ENCODE measurements at places on chromosomes 11 and 22.

GRCh38 chr11:24356501-24356900, 140.4 kb upstream of the LUZP2 start:
- no peak for DNase-seq

DNA sequence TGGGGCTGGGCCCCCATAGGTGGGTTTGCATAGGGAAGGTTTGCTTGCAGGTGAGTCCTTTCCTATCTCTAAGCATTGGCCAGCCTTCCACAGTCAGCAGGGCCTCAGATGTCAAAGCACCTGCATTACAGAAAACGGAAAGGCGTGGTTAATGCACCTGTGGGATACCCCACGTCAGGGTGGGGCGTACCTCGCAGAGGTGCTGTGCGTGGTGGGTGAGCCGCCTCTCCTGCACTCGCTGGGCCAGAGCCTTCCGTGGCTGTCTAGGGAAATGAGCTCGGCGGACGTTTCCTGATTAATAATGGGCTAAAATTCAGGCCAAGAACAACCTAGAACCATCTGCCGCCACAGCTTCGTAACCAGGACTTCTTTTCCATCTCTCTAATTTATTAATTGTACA, 32.3 kb downstream of the ST14 start:
- no peak for DNase-seq

DNA sequence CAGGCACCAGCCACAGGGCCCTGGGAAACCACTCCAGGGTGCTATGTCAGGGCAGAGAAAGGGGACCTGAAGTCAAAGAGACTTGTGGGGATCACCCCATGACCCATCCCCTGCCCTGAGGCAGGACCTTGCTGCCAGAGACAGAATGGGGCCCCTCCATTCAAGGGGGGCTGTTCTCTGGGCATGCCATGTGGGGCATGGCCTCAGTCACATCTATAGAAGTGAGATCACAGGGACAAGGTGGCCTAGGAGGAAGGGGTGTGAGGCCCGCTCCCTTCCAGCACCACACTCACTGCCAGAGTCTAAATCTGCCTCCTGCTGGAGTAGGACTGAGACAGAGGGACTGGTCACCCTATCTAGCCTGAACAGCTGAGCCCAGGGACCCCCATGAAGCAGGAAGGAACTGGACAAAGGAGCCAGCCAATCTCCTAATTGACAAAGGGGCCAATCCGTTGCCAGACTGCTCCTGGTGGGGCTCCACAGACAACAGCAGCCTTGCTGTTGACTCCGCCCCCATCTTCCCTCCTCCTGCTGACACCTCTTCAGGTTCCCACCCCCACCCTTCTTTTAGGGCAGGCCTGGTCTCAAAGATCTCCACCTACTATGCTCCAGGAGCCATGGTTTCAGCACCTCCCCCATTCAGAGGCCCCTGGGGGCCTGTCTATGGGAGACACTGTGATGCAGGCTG, 26.0 kb downstream of the NEAT1 start:
- DNase-seq, result no peak

DNA sequence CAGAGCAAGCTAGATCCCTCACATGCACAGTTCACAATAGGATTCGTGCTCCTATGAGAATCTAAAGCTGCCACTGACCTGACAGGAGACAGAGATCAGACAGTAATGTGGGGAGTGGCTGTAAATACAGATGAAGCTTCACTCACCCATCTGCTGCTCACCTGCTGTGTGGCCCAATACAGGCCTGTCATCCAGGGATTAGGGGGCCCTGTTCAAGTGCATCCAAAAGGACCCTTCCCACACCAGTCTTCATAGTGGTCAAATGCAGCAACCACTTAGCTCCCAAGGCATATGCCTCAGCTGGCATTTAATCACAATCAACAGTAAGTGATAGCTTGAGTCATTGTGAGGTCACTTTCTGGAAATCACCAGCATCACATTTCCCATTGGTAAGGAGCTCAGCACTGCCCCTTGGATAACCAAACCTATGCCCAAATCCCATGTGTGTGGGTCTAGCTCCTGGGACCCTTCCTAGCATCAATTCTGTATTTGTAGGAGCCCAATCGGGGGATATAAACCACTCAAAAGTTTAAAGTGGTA, 65.6 kb downstream of the OR4C45 start:
- DNase-seq, result no peak

DNA sequence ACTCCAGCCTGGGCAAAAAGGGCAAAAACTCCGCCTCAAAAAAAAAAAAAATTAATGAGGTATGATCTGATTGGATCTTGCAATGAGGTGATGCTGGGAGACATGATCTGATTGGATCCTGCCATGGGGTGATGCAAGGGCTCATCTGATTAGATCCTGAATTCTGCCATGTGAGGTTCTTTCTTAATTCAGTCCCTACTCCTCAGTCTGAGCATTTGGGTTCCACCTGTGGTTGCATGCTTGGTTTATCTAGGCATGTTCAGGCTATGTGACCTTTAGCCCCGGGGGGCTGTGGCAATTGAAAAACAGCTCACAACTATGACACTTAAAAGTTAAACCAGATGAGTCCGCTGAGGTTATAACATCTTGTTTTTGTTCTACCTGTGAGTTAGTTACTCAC, 4.8 kb upstream of the TRIM6 start:
- no peak for DNase-seq

- DNase-seq, result no peak
Observed at GRCh38 chr11:127939000-127939399, 648.4 kb downstream of the ETS1 start.

GRCh38 chr11:27699926-27700350, 317 bp downstream of the BDNF start:
- no peak for DNase-seq

- peak; percentile 3 for DNase-seq
Observed at GRCh38 chr22:46074771-46075551, 75.4 kb upstream of the PPARA start.

- DNase-seq, result no peak
Observed at GRCh38 chr11:2954263-2954662, 25.0 kb upstream of the PHLDA2 start.

GRCh38 chr11:78499971-78500370, 74.7 kb downstream of the NARS2 start:
- DNase-seq, result no peak

All from T-helper 17 cell (primary cell).